ENCODE measurements at places on chromosomes 16 and 17.

GRCh38 chr17:31724619-31725018, 134.4 kb downstream of the COPRS start:
- DNase-seq: no peak

DNA sequence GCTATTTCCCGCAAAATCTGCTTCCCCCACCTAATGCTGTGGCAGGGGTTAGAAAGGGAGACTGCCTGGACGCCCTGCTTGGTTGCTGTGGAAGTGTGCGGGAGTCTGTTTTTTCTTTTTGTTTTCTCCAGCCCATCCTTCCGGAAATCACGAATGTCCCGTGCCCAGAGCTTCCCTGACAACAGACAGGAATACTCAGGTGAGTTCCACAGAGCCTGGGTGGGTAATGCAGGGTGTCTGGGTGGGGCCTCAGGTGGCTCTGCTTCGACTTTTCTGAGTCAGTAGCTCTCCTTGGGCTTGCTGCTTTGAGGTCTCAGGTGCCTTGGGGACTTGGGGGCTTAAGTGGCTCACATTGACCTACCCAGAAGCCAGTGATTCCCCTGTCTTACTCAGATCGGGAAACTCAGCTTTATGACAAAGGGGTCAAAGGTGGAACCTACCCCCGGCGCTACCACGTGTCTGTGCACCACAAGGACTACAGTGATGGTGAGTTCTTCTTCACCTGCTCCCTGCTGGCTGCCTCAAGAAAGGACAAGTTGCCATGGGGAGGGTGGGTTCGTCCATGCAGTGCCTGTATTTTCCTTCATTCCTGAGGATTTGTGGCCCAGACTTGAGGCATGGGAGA, 11.4 kb downstream of the LIMD2 start:
- no peak for DNase-seq

GRCh38 chr16:58494981-58495520, 4.9 kb upstream of the NDRG4 start:
- no peak for DNase-seq

DNA sequence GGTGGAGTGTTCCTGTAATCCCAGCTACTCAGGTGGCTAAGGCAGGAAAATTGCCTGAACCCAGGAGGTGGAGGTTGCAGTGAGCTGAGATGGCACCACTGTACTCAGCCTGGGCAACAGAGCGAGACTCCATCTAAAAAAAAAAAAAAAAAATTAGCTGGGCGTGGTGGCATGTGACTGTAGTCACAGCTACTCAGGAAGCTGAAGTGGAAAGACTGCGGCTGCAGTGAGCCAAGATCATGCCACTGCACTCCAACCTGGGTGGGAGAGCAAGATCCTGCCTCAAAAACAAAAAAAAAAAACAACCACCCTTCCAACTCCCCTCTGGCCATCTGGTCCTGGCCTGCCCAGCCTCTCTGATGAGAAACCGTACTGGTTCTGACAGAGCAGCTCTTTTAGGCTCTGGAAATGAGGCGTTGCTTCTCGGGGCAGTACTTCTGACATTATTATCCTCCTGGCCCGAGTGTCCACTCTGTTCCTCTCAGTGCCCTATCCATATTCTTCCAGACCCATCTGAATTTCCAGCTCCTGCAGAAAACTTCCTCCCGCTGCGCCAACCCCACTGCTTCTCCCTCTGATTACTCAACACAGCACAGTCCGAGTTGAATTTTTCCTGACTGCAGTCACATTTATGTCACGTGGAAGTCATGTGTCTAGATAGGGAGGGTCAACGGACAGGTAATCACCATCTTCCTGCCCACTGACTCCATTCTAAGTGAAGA, 13.3 kb downstream of the GGA2 start:
- DNase-seq: no peak

- no peak for DNase-seq
Observed at GRCh38 chr17:78789663-78790181, 7.6 kb upstream of the CYTH1 start.

- no peak for DNase-seq
Observed at GRCh38 chr16:82093666-82094300, 58.7 kb downstream of the HSD17B2 start.

DNA sequence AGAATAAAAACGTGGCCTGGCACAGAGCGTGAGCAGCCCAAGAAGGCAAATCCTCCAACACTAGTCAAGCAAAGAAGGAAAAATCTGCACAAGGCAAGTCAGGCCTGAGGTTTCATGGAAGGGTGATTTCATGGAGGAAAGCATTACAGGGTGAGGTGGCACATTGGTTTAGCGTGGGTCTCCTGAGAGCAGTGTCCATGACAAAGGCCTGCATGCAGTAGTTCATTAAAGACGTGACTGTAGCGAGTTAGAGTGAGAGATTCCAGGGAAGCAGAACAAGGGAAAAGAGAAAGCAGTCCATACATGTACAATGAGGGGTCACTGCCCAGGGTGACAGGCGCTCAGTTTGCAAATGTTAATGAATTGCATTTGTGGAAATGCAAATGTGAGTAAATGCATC, 285.0 kb upstream of the ERCC4 start:
- no peak for DNase-seq

- no peak for DNase-seq
Observed at GRCh38 chr16:53465606-53466280, 31.5 kb downstream of the RBL2 start.

DNA sequence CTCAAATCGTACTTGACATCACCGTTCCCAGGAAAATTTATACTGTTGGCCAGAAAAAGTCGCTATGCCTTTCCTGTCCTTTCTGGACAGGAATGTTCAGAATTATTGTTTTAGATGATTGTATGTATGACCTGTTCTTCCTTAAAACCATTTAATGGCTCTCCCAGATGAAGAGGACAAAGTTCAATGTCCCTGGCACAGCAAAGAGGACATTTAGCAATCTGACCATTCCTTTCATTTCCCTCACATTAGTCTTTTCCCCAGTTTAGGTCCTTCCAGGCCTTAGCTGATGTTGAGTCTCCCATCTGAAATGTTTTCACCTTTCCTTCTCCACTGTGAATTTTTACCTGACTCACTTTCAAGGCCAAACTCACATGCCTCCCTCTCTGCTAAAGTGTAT, 938.9 kb downstream of the CDH11 start:
- DNase-seq: no peak

- no peak for DNase-seq
Observed at GRCh38 chr17:48634493-48635208, 8.5 kb upstream of the HOXB9 start.

DNA sequence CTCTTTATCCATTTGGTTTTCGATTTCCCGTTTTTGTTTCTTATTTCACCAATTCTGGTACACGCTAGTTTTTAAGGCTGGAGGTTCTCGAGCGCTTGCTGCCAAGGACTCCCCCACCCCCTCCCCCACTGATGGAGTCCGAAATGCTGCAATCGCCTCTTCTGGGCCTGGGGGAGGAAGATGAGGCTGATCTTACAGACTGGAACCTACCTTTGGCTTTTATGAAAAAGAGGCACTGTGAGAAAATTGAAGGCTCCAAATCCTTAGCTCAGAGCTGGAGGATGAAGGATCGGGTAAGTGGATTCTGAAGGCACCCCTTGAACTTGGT, 825 bp downstream of the RPTOR start:
- DNase-seq: no peak

DNA sequence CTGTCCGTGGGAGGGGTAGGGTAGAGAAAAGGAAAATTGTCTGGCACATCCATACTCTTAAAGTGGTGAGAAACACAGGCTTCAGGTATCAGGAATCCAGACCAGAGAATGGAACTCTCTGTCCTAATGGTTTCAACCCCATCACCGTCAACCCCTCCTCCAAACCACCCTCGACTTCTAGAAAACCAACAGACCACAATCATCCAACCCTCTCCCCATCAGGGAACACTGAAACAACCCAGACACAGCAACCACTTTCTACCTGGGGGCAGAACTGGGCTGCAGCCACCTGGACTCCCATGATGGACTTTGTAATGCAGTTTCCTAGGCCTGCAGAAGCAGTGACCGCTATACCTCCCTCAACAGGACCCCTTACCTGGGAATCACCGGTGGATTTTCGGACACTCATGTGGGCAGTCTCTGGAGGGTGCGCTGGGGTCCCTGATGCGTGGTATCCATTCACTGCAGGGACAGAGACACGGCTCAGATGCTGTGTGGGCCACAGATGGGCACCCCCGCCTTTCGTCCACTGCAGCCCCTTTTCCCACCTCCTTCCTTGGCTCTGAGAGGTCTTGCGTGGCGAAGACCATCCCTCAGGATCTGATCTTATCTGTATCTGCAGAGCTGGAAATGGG, 64.3 kb upstream of the RCVRN start:
- no peak for DNase-seq

GRCh38 chr17:36485027-36485426, 1.5 kb upstream of the ZNHIT3 start:
- DNase-seq: no peak

- no peak for DNase-seq
Observed at GRCh38 chr17:27621942-27622559, 8.9 kb upstream of the LGALS9 start.

- DNase-seq: no peak
Observed at GRCh38 chr16:86556576-86556975, 1.5 kb upstream of the MTHFSD start.

- DNase-seq: no peak
Observed at GRCh38 chr17:63946440-63947363, 14.6 kb upstream of the CD79B start.

GRCh38 chr17:67047382-67047781, 3.0 kb downstream of the CACNG1 start:
- no peak for DNase-seq

GRCh38 chr16:50219402-50219975, 46.9 kb upstream of the ADCY7 start:
- no peak for DNase-seq

GRCh38 chr17:76585033-76585648, 519 bp downstream of the ST6GALNAC2 start:
- DNase-seq: no peak

Data from activated naive CD4-positive, alpha-beta T cell (primary cell).